ENCODE measurements at places on chromosomes 12 and 14.
A peak's percentile ranks its signal among the peaks of the same experiment; 100 is the strongest.

- DNase-seq = no peak
Measured at GRCh38 chr12:62762645-62763044, 172.3 kb downstream of the PPM1H start.

DNA sequence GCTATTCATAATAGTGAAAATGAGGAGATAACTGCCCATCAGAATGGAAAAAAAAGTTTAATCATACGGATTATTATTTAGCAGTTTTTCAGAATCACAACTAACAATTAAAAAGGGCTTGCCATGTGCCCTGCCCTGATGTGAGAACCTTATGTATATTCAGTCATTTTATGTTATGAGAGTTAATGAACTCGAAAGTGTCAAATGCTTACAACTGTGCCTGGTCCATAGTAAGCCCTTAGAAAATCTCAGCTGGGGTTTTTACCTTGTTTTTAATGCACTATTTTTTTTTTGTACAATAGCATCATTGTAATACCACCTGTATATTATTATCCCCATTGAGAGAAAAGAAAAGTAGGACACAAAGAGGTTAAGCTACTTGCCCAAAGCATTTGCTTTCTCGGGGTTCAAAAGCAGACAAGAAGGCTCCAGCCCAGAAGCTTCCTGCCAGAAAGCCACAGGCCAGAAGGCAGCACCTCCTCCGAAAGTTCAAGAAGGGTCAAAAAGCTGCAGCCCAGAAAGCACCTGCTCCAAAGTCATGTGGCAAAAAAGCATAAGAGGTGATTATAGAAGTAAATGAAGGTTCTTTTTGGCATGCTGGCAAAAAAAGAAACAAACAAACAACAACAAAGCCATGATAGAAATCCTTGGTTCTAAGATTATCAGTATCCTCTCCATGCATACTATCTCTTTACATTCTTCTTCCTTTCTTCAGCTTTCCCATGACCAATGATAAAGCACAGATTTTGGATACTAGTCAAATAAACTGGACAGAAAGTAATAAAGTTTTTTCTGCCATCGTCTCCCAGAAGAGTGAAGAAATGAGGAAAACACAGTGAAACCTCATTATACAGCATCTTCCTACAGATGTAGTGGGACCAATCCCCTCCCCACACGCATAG, 59.1 kb upstream of the NAP1L1 start:
- DNase-seq = no peak

DNA sequence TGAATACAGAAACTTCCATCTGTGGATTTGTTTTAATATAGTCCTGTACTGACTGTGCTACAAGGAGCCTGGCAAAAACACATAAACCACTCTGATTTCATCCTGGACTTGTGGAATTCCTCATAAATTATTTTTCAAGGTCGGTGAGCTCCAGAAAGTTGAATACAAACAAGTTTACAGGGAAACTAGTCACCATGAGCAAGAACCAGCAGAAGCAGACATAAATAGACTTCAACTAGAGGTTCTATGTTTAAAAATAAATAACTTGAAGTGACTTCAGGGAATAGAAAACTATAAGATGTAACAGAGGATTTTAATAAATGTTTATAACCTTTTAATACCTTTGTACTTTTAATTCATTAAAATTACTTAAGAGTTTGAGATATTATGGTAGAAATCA, 63.5 kb downstream of the EFCAB11 start:
- DNase-seq = no peak

- DNase-seq = no peak
Measured at GRCh38 chr12:24743941-24744793, 204.7 kb downstream of the BCAT1 start.

GRCh38 chr12:112537710-112538396, 119.1 kb downstream of the PTPN11 start:
- DNase-seq = peak; percentile 75

DNA sequence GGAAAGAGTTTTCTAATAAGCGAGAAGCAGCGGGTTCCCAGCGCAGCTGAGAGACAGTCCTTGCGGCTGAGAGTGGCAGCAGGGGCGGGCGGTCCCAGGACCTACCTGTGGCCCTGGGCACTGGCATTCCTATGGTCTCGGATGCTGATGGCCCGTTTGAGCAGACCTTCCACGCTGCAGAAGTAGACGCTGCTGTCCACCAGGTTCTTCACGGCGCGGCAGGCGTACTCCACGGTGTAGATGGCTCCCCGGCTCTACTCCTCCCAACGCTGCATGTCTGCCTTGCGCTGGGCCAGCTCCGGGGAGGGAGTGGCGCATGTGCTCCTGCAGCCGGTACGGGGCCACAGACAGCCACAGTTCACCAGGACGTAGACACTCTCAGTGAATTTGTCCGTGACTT, 21.8 kb upstream of the PLEKHA5 start:
- no peak for DNase-seq
